ENCODE measurements at places on chromosomes 4 and X.

GRCh38 chr4:90220459-90220858, 93.3 kb downstream of the CCSER1 start:
- no peak for DNase-seq

- DNase-seq: no peak
Observed at GRCh38 chr4:116092961-116093360, 979.5 kb upstream of the NDST4 start.

GRCh38 chr4:79471309-79471708, 63.3 kb upstream of the GK2 start:
- no peak for DNase-seq

GRCh38 chr4:12588582-12588981, 895.6 kb downstream of the RAB28 start:
- DNase-seq: no peak

GRCh38 chrX:9336456-9336855, 128.4 kb upstream of the TBL1X start:
- peak; percentile 16 for DNase-seq

GRCh38 chr4:18454349-18454748, 432.8 kb upstream of the LCORL start:
- DNase-seq: no peak

DNA sequence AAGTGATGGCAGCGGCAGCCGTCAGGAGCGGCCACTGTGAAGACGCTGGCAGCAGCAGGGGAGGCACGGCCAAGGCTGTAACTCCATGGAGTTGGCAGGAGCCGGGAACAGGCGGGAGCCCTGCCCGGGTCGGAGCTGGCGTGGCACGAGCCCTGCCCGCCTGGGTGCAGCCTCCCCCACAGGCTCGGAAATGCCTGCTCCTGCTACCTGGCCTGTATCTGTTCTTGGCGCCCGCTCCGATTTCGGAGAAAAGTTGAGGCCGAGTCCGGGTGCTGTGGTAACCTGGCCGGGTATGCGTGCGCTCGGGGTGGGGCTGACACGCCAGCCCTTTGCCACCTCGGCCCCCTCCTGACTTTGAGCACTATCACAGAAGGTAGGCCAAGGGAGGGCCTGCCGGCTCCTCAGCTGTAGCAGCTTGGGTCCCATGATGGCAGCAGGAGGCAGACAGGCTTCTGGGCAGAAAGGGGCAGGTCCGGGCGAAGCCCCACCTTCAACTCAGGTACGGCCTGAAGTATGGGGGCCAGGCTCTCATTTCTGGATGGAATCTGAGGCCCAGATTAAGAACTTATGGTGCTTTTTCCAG, 51.2 kb upstream of the SHISA3 start:
- DNase-seq: no peak

DNA sequence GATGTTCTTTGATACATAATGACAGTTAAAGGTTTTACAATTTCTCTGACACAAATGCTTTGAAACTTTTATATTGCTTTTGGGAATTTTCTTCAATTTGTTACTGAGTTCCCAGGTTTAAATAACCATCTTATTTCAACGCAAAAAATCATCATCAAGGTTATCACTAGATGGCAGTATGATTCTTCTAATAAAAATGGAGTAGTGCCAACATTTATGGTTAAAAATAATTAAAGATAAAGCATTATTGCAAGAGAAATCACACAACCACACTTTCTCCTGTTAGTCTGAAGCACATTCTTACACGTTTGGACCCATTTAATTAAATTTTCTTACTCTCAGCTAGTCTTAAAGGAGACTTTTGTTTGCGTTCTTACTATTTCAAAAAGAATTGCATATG, 611.3 kb upstream of the CPXCR1 start:
- no peak for DNase-seq

GRCh38 chr4:151163855-151164254, 64.4 kb downstream of the RPS3A start:
- no peak for DNase-seq

- DNase-seq: no peak
Observed at GRCh38 chr4:75490155-75490554, 24.0 kb downstream of the RCHY1 start.

- no peak for DNase-seq
Observed at GRCh38 chr4:145130130-145130529, 32.0 kb downstream of the ABCE1 start.

DNA sequence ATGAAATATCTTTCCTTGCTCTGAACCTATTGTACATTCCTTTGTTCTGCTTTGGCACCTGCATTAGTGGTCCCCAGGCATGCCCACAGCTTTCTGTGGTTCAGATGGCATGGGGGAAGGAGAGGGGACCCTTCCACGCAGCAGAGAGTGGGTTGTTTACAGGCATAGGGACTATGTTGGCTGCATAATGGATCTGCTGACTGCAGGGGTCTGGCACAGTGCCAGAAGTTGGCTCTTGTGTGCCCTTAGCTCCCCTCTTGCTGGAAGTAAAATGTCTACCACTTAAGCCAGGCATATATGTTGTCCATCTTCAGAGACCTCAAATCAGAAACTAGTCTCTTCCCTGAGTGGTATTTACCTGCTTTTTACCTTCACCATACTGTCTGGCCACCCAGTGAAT, 651.9 kb upstream of the PCDH7 start:
- DNase-seq: no peak
